ENCODE measurements at places on chromosomes 3 and 15.
A peak's percentile ranks its signal among the peaks of the same experiment; 100 is the strongest.

- DNase-seq: peak; percentile 51
Observed at GRCh38 chr3:9715764-9716437, 12.3 kb downstream of the CPNE9 start.

- DNase-seq: no peak
Observed at GRCh38 chr15:70342554-70343548, 245.1 kb upstream of the TLE3 start.

- no peak for DNase-seq
Observed at GRCh38 chr3:155876037-155876436, 5.6 kb downstream of the GMPS start.

DNA sequence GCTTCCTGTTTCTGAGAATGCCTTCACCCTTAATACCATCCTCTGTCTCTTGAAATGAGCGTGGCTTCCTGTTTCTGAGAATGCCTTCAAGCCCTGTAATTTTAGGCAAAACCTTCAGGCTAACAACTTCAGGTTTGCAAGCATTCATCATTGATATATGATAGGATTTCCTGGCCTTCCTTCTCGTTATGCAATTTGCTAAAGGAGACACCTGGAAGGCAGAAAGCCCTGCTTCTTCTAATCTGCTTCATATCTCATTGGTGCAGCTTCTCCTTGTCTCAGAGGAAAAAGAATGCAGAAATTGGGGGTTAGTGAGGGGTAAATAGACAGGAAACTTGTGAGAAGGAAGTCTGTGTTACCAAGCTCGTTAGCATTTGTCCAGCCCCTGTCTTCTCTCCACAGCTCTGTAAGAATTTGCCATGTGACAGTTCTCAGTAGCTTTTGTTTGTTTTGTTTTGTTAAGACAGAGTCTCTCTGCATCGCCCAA is 7.3 kb downstream of the ARL6IP5 start:
- no peak for DNase-seq

GRCh38 chr15:73912030-73912596 is 14.1 kb upstream of the LOXL1 start:
- DNase-seq: no peak

GRCh38 chr15:25054329-25054728 is 99.5 kb downstream of the SNRPN start:
- DNase-seq: no peak

DNA sequence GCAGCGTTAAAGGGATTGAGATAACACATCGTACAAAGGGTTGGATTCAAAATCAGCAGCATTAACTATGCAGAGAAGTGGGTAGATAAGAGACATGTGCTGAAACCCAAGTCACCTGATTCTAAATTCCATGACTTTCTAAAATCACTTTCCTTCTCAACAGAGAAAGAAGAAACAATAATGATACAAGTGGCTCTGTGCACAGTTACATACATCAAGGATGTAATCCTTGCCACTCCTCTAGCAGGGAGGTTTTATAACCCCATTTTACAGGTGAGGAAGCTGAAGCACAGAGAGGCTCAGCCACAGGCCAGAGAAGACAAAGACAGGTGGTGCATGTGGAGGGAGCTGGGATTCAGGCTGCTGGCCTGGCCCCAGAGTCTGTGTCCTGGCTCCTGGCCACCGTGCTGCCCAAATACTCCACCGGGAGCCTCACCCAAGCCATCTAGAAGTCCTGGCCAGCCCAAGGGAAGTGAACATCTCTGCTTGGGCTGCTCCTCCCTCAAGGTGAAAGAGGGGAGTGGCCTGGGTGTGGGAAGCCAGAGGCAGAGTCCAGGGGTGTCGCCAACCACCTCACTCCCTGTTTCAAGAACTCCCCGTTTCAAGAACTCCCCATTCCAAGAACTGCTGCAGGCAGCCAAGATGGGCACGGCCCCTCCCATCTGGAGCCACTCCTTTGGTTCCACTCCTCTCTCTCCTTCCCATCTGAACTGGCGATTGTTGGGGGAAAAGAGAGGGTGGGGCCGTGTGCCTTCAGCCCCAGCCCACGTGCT is 147.1 kb downstream of the NUP210 start:
- no peak for DNase-seq

- no peak for DNase-seq
Observed at GRCh38 chr3:136109499-136109898, 86.6 kb downstream of the MSL2 start.

DNA sequence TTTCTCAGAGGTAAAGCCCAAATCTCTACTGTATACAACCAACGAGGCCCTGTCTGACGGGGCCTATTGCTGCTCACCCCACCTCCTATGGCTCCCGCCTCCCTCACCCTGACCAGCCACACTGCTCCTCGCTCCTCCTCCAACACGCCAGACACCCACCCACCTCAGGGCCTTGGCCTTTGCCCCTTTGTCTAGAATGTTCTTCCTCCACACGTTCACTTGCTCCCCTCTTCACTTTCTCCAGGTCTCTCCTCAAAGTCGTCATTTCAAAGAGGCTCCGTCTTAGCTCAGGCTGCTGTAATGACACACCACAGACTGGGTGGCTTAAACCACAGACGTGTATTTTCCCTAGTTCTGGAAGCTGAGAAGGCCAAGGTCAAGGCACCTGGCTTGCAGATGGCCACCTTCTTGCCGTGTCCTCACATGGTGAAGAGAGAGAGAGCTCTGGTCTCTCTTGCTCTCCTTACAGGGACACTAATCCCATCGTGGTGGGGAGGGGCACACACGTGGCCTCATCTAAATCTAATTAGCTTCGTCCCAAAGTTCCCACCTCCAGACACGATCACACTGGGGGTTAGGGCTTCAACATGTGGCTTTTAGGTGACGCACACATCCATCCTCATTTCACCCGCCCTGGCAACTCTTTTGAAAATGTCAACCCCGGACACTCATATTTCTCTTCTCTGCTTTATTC is 98.2 kb downstream of the TLE3 start:
- no peak for DNase-seq

DNA sequence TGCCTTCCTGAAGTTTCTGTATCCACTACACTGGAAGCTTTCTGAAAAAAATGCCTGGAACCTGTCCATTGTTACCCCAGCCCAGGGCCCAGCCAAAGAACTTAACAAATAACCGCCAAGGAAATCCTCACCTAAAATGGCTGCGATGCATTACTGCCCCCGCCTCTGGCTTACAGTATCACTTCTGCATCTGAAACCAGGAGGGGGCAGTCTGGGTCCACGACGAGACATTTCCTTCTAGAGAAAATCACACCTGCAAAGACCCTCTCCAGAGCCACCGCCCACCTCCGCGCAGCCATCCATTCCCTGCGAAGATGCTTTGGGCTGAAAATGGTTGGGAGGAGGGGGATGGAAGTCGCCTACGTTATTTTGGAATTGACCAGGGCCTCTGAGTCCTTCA is 22.4 kb upstream of the CELF6 start:
- no peak for DNase-seq

DNA sequence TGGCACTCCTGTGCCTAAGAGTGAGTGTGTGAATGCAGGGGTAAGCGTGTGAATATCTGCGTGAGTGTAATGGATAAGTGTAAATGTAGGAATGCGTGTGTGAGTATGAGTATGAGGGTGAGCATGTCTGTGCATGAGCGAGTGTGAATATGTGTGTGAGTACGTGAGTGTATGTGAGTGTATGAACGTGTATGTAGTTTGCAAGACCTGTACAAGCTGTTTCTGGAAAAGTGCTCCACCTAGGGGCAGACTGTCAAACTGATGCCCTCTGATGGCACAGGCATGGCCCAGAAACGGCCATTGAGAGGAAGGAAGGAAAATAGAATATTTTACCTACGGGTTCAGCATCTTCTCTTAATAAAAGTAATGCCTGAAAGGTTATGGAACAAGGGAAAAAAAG is 24.4 kb upstream of the FRMD4B start:
- peak; percentile 65 for DNase-seq

DNA sequence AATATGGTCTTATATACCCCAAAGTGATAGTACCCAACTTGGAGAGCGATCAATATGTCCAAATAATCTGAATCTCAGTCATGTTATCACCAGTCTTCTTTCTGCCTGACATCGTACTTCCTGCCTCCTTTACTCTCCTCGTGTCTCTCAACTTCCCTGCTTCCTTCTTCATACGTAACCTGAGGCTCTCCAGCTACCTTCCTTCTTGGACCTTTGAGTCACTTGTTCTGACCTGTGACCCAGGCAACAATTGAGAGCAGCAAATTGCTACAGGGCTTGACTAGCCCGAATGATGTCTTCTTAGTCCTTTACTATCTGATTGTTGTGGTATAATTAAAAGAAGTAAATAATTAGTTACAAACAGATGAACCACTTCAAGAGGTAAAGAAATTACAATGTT is 145.9 kb upstream of the MBNL1 start:
- no peak for DNase-seq

DNA sequence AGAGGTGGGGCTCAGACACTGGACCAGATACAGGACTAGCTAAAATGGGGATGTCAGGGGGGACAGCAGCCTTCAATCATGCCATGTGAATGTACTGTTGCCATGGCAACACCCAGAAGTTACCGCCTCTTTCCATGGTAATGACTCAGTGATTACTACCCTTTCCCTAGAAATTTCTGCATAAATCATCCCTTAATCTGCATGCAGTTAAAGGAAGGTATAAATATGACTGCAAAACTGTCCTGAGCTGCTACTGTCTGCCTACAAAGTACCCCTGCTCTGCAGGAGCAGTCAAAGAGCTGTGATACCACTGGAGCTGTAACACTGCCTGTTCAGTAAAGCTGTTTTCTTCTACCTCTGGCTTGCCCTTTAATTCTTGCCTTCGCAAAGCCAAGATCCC is 168.2 kb downstream of the PEAK1 start:
- DNase-seq: no peak

GRCh38 chr15:22258009-22258397 is 177.7 kb downstream of the OR4M2 start:
- no peak for DNase-seq

- DNase-seq: no peak
Observed at GRCh38 chr3:32313723-32314473, 75.4 kb downstream of the CMTM8 start.

DNA sequence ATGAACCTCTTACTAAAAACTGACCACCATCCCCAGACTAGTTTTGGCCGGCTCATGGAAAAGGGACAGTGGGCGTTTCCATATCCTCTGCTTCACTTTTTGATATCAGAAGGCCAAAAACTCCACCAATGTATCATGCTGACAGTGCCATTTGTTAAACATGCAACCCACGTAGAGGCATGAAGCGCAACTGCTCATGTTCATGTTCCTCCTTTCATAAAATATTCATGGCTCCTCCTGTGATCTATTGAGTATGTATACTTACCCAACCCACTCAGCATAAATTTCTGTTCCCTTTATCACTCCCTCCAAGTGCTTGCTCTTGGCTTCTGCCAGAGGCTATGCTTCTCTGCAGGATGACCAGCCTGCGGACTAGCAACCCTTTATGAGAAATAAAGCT is 58.7 kb upstream of the TGFBR2 start:
- DNase-seq: no peak

- DNase-seq: no peak
Observed at GRCh38 chr3:194301730-194302129, 49.4 kb downstream of the CPN2 start.

GRCh38 chr3:126417515-126417914 is 22.8 kb downstream of the CFAP100 start:
- no peak for DNase-seq

GRCh38 chr15:63389902-63390670 is 8.4 kb upstream of the CA12 start:
- DNase-seq: no peak

DNA sequence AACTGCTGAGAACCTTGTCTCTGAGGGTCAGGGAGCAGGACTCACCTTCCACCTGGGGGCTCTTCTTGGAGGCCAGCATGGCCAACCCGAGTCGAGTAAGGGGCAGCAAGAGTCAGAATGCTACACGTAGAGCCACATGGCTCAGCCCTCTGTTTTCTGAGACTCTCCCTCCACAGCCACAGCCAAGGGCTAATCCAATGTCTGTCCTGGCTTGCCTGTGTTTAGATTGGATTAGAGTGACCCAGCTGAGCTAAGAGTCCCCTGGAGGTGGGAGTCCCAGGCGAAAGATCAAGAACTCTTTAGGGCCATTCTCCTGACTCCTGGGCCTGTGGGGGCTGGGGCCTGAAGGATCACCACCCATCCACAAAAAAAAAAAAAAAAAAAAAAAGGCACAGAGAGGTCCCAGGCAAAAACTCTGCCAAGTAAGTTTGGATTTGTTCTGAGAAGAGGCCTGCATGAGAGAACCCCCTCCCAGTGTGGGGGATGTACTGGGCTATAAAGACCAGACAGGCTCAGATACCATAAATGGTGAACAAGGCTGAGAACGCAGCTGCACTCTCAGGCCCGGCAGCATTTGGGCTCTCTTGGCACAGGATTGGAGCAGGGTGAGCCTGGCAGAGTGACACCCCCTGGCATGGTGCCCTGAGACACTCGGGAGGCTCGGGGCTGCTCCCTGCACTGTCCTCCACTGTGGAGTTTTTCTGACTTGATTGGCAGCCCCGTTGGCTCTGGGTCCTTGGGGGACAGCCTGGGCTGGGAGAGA is 88.0 kb upstream of the OSBPL11 start:
- DNase-seq: no peak

- DNase-seq: no peak
Observed at GRCh38 chr3:124859025-124859424, 28.1 kb downstream of the ITGB5 start.

- DNase-seq: no peak
Observed at GRCh38 chr3:184563561-184563925, 2.0 kb downstream of the EPHB3 start.

DNA sequence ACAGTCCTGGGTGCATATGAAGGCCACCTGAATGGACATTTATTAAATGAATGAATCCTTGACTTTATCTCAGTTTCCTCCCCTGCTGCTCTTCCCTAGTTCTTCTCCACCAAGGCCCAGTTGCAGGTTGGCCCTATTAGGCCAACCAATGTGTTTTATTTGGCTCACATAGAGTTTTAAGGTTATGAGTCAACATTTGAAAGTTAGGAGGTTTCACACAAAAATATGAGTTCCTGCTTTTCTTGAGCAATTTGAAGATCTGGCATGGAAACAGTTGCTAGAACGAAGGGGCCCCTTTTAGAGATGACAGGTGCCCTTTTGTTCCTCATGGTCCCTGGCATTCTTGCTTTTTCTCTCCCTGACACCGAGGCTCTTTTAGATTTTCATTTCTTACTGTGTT is 83.0 kb upstream of the PDZRN3 start:
- DNase-seq: no peak

GRCh38 chr3:172524611-172525010 is 1.4 kb upstream of the TNFSF10 start:
- no peak for DNase-seq

DNA sequence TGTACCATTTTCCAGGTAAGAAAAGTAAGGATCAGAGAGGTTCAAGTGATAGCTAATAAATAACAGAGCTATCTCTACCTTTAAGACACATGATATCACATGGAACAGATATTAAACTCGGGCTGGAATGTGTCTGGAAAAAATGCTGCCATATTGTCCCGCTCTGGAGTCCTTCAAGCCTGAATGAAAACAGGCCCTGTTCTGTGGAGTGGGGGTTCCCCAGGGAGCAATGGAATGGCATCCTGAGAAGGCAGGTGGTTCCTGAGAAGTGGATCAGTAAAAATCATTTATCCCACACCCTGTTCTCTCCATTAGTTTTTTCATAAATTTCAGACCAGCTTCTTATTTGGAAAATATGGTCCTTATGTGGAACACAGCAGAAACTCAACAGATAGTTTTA is 57.3 kb upstream of the PRTG start:
- DNase-seq: no peak
